ENCODE measurements at places on chromosomes 11 and 22. TPM values are rescaled to one million over a fixed set of nuclear protein-coding genes. Genes with fewer than 3 reads are reported as not detected.

DNA sequence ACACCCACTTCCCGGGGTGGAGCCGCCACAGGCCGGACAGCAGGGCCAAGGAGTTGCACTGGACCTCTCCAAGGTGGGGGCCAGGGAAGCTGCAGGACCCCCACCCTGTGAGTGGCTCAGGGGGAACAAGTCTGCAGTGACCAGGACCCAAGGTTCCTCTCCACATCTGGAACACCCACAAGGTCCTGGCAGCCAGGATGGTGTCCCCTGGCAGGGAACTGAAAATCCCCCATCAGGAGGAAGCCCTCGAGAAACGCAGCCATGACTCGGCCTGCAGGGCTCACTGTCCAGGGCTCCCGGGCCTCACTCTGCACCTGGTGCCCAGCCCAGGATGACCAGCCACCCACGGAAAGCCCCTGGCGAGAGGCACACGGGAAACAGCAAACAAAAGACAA is 11.5 kb downstream of the RNH1 start:
- DNase-seq, result no peak

DNA sequence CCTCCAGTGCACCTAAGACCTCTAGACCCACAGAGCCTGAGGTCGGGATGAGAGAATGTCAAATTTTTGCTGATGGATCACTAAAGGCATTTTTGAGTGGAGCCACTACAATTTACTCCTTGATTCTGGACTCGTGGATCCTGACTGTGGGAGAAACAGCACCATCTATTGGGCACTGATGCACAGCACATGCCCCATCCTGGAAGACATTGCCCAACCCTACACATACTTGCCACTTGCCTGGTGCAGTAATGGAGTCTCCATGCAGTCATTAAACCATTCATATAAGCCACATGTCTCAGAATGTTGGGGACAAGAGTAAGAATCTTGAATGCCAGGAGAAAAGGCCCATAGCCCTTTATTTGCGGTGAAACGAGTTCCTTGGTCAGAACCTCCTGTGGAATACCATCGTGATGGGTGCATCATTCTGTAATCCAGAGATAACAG is 103.9 kb downstream of the GGTLC2 start:
- peak; percentile 56 for DNase-seq

GRCh38 chr11:97361812-97362378 is 972.1 kb downstream of the JRKL start:
- no peak for DNase-seq

GRCh38 chr22:48428631-48429371 is 1398.9 kb downstream of the BRD1 start:
- DNase-seq, result peak; percentile 2

DNA sequence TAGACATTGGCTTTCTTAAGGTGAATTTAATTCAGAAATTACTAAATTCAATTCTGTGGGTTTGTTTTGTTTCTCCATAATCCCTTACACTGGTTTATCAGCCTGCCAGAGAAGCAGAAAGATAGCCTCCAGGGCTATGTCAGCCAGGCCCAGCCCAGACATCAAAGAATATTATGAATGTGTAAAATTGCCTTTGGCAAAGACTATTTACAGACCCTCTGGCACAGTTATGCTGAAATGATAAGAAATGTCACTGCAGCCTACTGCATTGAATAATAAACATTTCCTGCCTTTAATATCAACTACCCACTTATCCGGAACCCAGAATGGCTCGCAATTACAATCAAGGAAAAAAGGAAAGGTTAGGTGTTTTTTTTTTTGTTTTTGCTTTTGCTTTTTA is 562.5 kb upstream of the LRRC4C start:
- no peak for DNase-seq

DNA sequence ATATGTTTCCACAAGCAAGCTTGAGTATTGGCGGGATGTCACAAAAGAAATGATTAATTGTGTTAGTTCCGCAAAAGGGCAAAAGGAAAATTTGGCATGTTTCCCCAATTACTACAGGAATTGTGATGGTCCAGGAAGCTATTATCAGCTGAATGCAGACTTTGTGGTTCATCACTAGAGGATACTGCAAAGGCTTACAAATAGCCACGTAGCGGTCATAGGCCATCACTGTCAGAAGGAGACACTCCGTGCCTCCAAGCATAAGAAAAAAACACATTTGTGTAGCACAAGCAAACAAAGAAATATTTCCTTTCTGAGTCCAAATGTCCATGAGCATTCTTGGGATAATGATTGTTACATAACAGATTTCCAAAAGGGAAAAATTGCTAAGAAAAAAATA is 1.8 kb downstream of the OR10AG1 start:
- no peak for DNase-seq

DNA sequence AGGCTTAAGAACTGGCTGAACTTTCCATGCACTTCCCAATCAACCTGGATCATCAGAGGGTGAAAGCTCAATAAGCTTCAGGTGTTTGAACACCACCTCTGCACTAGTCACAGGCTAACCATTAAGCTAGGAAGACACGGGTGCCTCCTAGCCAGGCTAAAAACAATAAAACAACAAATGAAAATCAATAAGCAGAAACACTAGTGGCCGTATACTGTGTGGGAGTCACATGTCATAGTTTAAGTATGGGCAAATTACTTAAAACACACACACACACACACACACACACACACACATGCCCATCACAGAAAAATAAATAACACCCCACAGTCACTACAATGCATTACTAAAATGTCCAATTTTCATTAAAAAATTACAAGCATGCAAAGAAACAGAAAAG is 85.2 kb downstream of the APOL5 start:
- DNase-seq, result no peak

F2 gene
- not detected for total RNA-seq

MLC1 gene
- under 0.01 TPM for total RNA-seq

TSPO gene
- total RNA-seq, result 221 TPM

MAML2 gene
- 30.7 TPM for total RNA-seq

Measured in fibroblast of villous mesenchyme (primary cell).